ENCODE measurements at places on chromosomes 16 and 17.
A peak's percentile ranks its signal among the peaks of the same experiment; 100 is the strongest.

DNA sequence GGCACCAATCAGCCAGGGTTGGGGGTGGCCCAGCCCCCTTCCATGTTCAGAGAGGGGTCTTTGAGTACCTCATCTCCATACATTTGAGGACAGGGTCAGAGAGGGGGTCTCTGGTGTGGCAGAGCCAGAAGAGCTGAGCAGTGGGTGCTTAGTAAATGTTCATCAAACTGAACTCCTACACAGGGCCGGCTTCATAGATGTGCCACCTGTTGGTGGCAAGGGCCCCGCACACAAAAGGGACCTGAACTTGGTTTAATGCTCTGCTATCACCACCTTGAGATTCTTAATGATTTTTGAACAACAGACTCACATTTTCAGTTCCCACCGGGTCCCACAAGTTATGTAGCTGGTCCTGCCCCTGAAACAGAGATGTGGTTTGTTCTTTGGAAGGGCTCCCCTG is 9.0 kb upstream of the C1QL1 start:
- no peak for DNase-seq

- no peak for DNase-seq
These were observed 145.2 kb downstream of the SDK2 start for GRCh38 chr17:73498886-73499554.

- DNase-seq, result no peak
These were observed 10.0 kb downstream of the DEF8 start for GRCh38 chr16:89958596-89958995.

DNA sequence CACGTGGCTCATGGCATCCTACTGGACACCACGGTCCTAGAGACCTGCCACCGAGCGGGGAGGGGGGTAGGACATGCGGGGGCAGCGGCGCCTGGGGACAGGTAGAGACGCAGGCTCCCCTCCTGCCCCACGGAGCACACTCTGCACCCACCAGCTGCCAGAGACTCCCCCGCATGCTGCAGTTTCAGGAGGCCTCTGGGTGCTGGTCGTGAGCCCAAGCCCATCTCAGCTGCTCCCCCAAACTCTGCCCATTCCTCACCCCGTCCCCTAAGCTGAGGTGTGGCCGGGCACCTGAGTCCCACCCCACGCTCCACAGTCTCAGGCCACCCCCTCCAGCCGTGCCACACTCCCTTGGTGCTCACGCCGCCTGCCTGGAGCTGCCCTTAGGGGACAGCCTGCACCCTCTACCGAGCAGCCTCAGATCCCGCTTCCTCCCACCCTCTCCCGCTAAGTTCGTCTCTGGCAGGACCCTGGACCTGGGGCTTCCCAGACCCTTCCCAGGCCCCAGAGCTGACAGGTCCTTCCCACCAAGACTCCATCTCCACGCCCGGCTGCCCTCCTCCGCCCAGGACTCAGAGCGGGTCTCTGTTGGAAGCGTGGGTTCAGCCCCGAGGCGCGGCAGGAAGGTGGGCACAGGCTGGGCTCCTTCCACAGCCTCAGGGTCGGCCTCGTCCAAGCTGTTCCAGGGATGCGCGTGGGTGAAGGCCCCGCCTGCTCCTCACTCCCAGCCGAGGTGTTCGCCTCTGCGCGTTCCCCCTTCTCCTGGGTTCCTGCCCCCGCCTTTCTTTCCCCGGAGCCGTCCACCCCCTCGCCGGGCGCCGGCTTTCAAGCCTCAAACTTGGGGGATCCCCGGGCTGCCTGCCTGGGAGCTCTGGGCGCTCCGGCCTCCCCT is 1.3 kb downstream of the RAB40B start:
- DNase-seq, result peak; percentile 56

DNA sequence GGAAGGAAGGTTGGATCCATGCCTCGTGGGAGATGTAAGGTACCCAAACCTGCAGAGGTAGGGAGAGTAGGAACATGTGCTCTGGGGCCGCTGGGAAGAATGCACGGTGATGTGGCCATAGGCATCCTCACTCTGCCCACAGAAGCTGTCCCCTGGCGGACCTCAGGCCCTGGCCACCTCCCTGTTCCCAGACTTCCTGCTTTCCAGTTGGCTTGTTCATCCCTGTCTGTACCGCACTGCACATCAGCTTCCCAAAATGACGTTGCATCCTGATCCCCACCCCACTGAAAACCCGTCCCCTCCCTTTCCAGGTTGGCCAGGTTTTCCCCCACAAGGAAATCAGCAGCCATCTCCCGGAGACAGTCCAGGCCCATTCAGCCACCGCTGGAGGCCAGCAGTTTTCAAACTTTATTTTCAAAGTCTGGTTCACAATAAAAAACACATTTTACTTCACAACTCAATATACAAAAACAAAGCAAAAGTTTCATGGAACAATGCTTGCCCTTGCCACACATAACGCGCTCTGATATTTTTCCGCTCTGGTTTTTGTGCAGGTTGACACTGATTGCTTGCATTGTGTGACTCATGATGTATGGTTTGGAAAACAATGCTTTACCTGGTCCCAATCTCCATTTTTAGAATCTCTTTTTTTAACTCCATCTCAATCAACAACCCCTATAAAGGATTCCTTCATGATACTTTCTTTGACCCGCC is 143.0 kb downstream of the GAS7 start:
- no peak for DNase-seq

DNA sequence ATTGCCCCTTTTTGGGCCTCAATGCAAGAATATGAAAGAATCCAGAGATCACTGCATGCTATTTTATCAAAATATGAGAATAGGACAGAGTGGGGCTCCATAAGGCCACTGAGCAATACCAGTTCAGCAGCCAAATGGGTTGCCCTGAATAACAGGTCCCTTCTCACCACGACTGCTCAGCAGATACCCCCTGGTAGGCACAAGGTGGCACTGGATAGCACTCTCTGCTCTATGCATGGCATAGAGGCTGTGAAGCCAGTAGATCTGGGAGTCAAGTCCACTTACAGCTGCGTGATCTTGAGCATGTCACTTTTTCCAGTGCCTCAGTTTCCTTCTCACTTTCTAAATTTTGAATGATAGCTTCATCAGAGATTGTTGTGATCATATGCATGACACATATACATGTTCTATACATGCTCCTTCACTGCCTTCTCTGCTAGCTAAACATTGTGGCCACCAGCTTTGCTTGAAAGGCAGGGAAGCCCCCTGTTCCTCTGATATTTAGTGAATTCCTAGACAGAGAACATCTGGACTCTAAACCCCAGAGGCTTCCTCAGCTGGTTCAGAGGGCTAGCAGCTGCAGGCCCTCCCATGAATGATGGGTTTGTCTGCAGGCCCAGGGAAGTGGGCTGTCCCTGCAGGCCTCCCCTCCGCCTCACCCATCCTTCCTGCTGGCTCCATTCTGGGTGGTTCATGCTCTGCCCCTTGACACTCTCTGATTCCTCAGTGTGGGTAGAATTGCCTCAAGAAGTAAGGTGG is 84.9 kb upstream of the ASIC2 start:
- DNase-seq, result no peak

GRCh38 chr17:79154446-79154845 is 79.8 kb downstream of the ENGASE start:
- DNase-seq, result no peak

DNA sequence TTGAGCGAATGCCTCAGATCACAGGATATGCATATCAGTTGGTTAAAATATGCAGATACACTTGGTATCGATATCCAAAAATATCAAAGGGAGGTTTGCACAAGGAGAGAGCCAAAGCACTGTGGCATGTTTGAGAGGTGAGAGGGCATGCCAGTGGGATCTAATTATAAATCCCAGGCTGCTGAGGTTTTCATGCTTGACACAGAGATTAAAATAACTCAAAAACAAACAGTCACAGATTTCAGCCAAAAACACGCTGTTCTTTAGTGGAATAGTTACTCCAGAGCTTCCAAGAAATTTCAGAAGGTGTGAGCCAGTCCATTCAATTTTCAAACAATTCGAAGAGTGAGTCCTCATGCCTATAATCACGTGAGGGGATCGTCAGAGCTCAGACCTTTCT is 477.9 kb downstream of the SOX9 start:
- DNase-seq, result no peak

- no peak for DNase-seq
These were observed 12.4 kb downstream of the MRPL58 start for GRCh38 chr17:75024686-75025397.

- DNase-seq, result no peak
These were observed 6.9 kb downstream of the ERCC4 start for GRCh38 chr16:13926891-13927290.

GRCh38 chr17:32862940-32863339 is 14.0 kb downstream of the MYO1D start:
- no peak for DNase-seq

DNA sequence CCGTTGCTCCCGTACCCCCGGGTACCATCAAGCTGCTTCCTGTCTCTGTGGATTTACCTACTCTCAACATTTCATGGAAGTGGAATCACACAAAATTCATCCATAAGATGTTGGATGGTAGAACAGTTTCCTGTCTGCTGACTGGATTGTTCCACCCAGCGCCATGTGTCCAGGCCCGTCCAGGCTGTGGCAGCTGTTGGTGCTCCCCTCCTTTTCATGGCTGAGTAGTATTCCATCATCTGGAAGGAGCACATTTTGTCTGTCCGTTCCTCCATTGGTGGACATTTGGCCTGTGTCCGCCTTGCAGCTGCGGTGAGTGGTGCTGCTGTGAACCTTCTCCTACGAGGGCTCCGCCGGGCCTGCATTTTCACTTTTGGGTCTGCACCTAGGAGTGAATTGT is 18.4 kb downstream of the TSC2 start:
- DNase-seq, result no peak

GRCh38 chr16:46908540-46909372 is 24.6 kb downstream of the GPT2 start:
- DNase-seq, result peak; percentile 61

DNA sequence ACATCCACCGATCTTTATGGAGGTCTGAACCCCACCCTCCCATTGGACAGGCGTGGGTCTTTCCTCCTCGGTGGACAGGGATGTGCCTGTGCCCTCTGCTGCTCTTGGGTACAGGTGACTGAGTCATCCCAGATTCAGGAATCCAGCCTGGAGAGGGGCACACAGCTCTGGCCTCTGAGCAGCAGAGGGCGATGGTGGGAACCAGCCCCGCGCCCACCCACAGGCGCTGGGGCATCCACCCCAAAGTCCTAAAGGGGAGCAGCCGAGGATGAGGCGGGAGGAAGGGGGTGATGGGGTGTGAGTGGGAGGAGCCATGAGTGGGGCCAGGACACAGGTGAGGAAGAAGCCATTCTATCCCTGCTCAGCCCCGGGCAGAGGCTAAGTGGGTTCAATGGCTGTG is 35.0 kb downstream of the ENGASE start:
- DNase-seq, result no peak

- no peak for DNase-seq
These were observed 29.4 kb downstream of the CACNA1H start for GRCh38 chr16:1182316-1182671.

DNA sequence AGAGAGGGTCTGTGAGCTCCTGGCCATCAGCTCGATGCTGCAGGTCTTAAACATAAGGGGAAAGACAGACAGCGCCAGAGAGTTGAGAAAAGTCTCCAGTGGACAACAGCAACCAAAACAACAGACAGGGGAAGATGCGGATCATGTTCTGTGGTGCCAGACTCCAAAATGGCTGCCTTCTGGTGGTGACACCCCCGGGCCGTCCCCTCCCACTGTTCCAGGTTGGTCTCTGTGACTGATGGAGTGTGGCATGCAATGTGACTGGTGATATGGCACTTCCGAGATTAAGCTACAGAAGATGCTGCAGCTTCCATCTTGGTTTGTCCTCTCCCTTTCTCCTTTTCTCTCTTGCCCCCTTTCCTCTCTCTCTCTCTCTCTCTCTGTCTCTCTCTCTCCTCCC is 40.4 kb upstream of the RBFOX3 start:
- DNase-seq, result no peak

- DNase-seq, result no peak
These were observed 50.8 kb upstream of the KCNJ16 start for GRCh38 chr17:70024253-70024652.

GRCh38 chr17:37361543-37361942 is 14.2 kb upstream of the C17orf78 start:
- DNase-seq, result no peak

DNA sequence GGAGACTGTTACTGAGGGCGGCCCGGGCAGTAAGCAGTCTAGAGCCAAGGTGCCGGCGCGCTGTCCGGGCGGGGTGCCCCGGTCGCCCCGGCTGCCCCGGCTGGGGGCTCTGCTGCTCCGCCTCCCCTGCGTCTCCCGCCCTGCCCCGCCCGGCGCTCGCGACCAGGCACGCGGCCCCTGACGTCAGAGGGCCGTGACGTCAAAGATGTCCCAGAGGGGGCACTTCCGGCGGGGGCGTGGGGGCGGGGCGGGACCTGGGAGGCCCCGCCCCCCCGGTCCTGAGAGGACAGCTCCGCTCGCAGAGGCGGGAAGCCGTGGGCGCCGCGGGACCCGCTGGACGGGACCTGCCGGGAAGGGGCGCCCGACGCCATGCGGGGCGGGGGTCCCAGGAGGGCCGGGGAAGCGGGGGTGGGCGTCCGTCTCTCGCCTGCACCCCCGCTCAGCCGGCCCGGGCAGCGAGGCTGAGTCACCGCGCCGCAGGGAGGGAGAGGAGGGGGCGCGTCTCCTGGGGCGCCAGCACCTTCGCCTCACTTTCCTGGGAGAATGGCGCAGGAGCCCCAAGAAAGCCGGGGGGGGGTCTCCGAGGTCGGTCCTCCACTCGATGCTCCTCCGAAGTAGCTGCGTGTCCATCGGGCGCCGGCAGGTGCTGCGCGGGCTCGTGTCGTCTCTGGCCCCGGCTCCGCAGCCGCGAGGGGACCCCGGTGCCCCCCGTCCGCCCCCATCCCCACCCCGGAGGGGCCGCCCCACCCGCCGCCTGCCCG is 4.4 kb upstream of the HIC1 start:
- DNase-seq, result peak; percentile 86

Data from GM20000 (cell line).